Forelimb muscle (tissue), 1 donor: ENCODE measurements at places on chromosomes 1 and 21. TPM values are rescaled to one million over a fixed set of nuclear protein-coding genes. Genes with fewer than 3 reads are reported as not detected.

GRCh38 chr1:53001128-53001527 is 60.9 kb upstream of the PODN start:
- DNase-seq: no peak

DNA sequence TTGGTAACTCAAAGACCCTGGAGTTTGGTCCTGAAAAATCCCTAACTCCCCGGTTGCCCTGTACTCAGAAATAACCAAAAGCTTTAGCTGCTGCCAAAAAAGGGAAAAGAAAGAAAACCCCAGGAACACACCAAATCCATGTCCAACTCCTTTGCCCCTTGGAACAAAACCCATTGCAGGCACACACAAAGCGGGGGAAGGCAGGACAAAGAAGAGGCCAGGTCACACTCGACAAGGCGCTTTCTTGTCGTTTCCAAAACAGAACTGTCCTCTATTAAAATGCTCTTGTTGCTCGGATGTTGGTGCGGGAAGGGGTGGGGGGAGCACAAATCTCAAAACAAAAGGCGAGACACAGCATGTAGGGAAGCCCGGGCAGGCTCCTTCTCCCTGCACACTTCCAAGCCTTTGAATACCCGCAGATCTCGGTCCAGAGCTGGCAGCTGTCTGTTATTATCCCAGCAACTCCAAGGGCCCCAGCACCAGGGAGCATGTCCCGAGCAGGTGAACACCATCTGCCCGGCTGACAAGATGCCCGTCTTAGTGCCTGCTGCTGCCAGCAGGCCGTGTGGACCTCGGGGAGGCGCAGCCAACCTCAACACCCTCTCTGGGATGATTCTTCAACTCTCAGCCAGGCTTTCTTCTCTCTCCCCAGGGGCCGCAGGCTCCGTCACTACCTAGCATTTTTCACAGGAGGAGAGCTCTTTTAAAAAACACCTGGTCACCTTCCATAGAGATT is 96.4 kb downstream of the SSBP3 start:
- DNase-seq: no peak

GRCh38 chr1:221335161-221336101 is 406.5 kb downstream of the DUSP10 start:
- DNase-seq: no peak

DNA sequence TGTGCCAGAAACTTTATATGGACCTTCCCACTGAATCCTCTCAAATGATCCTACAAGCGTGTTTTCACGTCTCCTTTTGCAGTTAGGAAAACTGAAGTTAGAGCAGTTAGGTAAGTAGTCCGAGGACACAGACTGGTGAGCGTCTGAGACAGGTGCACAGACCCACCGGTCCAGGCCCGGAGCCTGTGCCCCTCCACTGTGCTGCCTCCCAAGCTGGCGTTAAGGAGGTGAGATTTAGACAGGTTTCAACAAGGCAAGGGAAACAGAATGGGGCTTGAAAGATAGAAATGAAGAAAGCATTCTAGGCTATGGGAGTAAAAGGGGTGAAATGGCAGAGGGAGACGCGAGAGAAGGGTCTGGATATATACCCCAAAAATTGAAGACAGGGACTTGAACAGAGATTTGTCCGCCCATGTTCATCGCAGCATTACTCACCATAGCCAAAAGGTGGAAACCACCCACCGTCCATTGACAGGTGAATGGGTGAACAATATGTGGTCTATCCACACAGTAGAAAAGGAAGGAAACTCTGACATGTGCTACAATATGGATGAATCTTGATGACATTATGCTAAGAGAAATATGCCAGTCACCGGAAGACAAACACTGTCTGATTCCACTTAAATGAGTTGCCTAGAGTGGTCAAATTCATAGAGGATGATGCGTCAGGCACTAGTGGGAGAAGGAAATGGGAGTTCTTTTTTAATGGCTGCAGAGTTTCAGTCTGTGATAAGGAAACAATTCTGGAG is 15.7 kb upstream of the PKP1 start:
- no peak for DNase-seq

DNA sequence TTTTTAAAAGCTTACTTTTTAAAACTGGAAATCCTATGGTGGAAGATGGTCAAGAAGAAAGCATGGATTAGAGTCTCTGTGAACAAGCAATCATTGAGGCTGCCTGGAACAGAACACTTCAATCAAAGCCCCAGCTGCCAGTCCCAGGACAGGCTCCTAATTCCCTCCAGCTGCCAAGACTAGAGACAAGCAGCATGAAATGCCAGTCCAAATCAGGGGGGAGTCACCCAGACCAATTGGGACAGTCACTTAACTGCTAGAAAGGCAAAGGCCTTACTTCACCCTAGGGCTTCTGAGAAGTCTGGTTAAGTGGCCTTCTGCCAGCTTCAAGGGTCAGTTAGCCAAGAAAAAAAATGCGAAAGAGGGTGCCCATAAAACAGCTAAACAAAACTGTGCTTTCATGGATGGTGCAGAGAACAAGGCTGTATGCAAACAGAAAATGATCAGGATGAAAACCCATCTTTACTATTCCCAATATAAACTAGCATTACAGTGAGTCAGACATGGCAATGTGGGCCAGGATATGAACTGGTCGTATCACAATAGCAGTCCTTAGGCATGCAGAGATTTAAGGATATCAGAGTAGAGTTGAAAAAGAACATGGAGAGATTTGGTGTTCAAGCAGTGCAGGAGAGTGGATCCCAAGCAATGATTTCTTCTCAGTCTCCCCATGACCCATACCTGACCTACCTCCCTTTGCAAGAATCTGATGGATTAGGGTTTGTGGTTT is 31.0 kb upstream of the MAN1A2 start:
- DNase-seq: no peak

DNA sequence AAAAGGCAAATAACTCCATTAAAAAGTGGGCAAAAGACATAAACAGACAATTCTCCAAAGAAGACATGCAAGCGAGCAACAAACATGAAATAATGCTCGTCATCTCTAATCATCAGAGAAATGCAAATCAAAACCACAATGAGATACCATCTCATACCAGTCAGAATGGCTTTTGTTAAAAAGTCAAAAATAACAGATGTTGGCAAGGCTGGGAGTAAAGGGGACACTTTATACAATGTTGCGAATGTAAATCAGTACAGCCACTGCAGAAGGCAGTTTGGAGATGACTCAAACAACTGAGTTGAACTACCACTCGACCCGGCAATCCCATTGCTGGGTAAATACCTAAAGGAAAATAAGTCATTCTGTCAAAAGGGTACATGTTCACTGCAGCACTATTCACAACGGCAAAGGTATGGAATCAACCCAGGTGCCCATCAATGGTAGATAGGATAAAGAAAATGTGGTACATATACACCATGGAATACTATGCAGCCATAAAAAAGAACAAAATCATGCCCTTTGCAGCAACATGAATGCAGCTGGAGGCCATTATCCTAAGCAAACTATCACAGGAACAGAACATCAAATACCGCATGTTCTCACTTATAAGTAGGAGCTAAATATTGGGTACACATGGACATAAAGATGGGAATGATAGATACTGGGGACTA is 25.9 kb downstream of the TSPAN2 start:
- DNase-seq: no peak

DNA sequence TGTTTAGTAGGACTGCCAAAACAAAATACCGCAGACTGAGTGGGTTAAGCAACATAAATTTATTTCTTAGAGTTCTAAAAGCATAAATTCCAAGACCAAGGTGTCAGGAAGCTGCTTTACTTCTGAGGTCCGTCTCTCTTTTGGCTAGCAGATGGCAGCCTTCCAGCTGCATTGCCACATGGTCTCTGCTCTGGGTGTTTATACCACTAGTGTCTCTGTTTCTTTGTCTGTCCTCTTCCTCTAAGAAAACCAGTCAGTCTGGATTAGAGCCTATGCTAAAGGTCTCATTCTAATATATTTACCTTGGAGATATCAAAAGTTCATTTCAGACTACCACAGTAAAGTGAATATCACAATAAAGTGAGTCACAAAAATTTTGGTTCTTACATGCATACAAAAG is 519.8 kb downstream of the COL11A1 start:
- no peak for DNase-seq

- DNase-seq: no peak
Measured at GRCh38 chr1:19639999-19640362, 4.1 kb upstream of the NBL1 start.

- DNase-seq: peak; percentile 87
Measured at GRCh38 chr1:12477936-12478611, 139.9 kb downstream of the DHRS3 start.

DNA sequence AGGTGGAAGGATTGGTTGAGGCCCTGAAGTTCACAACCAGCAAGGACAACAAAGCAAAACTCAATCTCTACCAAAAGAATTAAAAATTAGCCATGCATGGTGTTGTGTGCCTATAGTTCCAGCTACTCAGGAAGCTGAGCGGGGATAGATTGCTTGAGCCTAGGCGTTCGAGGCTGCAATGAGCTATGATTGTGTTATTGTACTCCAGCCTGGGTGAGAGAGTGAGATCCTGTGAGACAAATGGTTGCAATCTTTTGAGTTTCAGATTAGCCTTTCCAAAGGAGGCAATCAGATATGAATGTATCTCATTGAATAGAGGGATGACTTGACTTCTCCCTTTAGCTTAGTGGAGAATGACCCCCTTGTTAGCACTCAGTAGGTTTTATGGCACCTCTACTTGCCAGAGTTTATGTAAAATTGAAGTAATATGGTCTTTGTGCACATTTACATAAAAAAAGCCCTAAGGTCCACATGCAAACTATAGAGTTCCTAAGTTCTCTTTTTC is 105.6 kb upstream of the OLFM3 start:
- no peak for DNase-seq

DNA sequence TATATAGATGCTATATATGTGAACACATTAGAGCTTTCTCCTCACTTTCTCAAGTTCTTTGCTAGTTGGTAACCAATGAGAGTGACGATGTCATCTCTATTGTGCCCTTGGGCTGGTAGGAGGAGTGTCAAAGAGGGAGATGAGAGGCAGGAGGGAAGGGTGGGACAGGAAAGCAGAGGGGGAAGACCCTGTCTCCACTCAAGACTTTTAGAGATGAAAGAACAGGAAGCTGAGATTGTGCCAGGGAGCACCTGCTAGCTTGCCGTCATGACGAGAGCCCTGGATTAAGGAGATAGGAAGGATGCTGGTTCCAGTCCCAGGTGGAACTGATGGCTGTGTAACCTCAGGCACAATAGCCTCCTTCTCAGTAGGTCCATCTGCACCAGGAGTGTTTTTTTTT is 16.7 kb downstream of the CNR2 start:
- DNase-seq: no peak

DNA sequence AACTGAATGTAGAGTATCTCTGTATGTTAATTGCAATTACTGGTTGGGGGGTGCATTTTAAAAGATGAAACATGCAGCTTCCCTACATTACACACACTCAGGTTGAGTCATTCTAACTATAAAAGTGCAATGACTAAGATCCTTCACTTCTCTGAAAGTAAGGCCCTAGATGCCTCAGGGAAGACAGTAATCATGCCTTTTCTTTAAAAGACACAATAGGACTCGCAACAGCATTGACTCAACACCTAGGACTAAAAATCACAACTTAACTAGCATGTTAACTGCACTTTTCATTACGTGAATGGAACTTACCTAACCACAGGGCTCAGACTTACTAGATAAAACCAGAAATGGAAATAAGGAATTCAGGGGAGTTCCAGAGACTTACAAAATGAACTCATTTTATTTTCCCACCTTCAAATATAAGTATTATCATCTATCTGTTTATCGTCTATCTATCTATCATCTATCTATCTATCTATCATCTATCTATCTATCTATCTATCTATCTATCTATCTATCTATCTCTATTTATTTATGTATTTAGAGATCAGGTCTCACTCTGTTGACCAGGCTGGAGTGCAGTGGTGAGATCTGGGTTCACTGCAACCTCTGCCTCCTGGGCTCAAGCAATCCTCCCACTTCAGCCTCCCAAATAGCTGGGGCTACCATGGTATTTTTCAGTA is 47.8 kb downstream of the CHML start:
- no peak for DNase-seq

DNA sequence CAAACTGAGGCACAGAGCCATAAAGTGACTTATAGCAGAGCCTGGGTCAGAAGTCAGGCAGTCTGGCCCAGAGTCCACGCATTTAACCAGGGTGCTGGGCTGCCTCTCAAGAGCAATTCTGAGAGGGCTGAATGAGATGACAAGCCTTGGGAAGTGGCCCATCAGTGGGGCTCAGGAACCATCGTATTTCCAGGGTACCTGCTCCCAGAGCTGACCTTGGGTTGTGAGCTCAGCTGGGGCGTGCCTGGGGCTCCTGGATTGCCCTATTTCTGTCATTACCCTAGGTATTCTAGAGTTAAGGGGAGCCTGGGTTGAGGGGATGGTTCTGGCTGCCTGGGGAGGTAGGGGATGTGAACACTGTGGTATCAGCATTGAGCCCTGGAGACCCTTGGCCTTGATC is 49.4 kb downstream of the LGR6 start:
- DNase-seq: no peak

DNA sequence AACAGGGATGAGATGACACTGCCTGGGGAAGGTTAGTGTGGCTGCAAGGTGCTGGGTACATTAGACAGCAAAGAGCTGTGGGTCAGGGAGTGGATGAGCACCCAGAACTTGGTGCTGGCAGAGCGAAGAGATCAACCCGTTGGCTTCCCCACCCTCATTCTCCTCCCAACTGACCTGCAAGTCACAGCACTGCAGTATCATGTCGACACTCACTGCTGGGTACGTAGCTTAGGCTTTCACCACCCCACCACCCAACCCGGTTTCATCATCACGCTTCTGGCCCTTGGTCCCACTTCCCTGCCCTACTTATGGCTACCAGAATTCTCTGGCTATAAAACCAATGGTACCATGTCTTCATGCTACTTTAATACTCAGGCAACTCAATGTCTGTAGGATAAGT is 73.6 kb upstream of the LYST start:
- DNase-seq: no peak

DNA sequence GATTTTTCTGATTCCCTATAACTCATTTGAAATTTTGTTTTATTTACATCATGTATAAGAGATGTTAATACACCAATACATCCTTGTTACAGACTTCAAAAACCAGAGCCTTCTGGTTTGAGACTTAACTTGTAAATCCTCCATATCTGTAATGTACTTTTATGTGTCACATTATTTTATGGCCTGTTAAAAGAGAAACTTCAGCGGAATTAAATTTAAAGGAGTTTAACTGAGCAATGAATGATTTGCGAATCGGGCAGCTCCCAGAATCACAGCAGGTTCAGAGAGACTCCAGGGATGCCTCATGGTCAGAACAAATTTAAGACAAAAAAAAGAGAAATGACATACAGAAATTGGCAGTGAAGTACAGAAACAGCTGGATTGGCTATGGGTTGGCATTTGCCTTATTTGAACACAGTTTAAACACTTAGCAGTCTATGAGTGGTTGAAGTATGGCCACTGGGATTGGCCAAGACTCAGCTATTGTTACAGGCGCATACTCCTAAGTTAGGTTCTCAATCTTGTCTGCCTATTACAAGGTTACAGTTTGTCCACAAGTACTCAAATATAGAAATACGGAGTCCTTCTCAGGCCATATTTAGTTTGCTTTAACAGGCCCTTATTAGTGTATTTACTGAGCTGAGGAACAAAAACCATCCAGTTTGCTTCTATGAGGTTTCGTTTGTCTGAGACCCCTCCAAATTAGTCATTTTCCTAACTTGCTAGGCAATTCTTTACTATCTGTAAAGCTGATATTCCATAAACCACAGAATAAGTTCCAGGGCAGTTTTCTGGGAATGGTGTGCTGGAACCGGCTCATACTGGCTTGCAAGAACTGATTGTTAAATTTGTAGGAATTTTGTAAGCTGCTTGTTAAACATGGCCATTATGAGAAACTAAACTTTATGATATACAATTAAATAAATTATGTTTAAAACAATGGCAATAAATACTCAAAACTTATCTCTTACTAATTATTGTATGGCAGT is 56.2 kb upstream of the WDR26 start:
- DNase-seq: no peak

Gene CLCA2
- polyA plus RNA-seq: not detected

Gene CFAP45
- polyA plus RNA-seq: 0.20 TPM
